ENCODE measurements at places on chromosomes 12 and 14.

DNA sequence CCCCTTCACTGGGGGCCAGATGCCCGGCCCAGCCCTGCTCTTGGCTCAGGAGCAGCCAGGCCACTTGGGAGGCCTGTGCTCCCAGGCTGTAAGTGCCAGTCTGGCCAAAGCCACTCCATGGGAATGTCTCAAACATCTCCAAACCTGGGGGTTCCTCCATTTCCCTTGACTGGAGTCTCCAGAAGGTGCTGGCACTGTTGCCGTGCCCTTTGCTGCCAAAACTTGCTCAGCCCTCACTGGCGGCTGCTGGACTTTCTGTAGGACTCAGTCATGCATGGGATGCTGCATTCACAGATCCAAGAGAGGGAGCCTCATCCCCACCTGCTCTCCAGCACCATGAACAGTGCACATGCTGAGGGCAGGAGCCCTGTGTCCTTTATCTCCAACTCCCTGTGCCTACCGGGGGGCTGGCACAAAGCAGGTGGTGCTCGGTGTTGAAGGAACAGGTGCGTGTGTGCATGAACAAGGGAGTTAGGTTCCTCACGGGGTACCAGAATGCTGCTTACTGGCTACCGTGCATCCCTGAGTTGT is 9.6 kb upstream of the OTUB2 start:
- no peak for DNase-seq

DNA sequence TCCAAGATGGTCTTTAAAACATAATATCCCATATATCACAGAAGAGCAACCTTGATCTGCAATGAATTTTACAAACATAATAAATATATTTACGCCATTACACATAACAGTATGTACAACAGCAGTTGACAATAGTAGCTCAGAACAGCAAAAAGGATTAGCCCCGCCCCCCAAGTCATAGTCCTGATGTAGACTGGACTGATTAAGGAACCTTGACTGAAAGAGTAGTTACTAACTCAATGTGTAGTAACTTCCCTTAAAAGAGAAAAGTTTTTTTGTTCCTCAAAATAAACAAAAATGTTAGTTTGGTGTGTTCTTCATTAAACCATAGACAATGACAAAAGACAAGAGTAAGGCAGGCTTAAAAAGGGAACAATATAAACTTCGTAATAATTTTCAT is 44.5 kb downstream of the GTF2A1 start:
- DNase-seq, result no peak

- no peak for DNase-seq
Measured at GRCh38 chr14:57390806-57391516, 575 bp downstream of the NAA30 start.

DNA sequence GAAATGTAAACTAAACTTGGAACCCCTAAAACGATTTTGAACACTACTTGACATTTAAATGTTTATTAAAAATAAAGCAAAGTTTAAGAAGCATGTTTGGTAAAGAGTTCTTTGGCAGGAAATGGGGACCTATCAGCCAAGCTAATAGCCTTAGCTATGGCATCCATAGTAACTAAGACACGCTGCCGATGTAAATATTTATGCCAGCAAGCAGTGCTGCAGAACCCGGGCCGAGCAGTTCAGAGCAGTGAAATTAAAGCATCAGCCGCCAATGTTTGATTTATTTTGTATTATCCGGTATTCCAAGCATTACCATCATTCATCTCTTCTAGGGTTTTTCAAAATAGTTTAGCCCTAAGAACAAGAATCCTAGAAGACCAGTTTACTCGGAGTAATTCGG is 61.6 kb downstream of the PPP2R5C start:
- no peak for DNase-seq

DNA sequence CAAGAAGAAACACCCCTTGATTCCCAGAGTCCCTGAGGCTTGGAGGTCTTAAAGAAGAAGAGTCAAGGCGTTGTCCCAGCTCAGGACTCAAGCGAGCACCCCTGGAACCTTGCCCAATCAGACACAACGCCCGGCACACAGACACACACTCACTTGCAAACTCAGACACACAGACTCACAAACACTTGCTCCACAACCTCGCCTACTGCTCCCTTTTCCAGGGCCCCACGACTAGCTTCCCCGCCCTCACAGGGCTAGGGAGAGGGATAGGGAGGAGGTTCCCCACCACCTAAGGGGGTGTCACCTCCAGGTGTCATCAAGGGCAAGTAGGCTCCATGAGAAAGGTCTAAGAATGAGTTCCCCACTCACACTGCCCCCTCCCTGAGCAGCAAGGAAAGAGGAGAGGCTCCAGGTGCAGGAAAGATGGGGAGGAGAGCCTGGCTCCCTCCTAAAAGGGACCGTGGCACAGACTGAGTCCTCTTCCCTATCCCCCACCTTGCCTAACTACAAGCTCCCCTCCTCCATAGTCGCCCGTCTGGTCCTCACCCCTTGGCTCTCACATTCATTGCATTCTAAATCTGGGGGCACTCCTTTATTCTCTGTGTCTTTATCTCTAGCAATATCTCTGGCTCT is 717 bp downstream of the WNT10B start:
- DNase-seq, result no peak

DNA sequence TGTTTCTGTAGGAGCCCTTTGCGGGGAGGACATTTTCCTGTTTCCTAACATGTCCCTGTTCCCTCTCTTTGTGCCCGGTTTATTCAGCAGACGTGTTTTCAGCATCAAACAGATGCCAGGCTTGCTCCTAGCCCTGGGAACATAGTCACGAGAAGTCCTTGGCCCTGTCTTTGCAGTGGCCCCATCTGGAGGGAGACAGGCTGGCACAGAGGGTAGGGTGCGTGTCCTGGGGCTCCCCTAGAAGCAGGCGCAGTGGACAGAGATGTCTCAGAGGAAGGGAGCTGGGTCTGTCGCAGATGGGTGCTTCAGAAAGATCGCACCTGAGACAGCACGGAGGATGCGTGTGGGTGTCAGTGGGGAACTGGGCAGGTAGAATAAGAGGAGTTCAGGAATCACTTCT is 75.0 kb upstream of the DYNC1H1 start:
- no peak for DNase-seq

DNA sequence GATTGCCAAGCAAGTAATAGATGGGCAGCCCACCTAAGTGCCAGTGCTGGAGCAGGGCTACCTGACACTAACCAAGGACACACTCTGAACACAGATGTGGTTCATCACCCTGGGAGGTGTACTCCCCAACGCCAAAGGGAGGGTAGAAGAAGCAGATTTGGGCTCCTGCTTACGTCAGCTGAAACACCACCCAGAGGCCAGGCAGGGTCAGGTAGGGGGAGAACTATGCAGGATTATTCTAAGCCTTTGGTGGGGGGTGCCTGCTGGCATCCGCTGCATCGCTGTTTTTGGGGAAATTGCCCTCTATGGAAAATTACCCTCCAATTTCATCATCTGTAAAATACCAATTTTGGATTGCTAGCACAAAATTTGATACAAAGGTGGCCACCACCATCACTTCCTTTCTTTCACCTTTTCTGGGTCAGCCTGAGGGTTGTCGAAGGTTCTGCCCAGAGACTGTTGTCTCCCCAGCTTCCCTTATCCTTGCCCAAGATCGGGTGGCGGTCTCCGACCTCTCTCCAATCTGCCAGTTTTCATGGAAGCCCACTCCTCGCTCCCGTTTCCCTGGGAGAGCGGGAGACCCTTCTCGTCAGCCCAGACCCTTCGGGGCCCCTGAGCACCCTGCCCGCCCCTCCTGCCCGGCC is 535 bp downstream of the BIN2 start:
- DNase-seq, result no peak

DNA sequence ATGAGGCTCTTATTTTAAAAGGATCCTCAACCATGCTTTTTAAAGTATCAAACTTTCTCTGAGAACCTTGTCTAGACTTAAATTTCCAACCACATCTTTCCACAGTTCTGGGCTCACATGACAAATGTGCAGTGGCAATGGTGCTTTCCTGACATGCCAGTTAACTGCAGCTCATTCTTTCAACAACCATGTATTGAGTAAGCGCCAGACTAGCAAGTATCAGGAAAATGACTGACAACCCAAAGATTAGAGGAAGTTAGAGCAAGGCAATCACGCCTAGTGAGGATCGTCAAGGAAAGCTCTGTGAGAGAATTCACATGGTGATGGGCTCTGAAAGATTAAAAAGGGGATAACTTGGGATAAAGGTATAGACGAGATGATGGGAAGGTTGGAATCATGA is 35.8 kb downstream of the FLVCR2 start:
- no peak for DNase-seq

GRCh38 chr12:50197297-50197727 is 30.1 kb upstream of the CERS5 start:
- no peak for DNase-seq

DNA sequence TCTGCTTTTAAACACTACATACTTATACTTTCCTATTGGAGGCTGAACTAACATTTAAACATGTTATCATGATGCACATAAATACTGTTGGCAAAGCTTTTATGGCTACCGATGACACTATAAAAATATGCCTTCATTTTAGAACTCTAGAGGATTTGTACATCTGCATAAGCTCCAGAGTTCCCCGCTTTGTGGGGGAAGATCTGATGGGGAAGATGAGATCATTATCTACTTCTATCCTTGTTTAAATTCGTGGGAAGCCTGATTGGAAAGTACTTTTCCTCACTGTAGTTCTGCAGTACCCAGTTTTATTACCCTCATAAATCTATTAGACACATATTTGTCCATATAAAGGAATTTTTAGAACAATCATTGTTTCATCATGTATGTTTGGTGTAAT is 299.6 kb upstream of the ATP2B1 start:
- DNase-seq, result no peak

- no peak for DNase-seq
Measured at GRCh38 chr12:122747224-122748135, 5.1 kb upstream of the DENR start.

- no peak for DNase-seq
Measured at GRCh38 chr14:64465191-64465822, at the start of gene AKAP5. Gene AKAP5 (plus strand): TSS chr14:64465499. CDS start chr14:64468395, 2,896 bp downstream.

- no peak for DNase-seq
Measured at GRCh38 chr14:36905272-36905888, 243.7 kb downstream of the PAX9 start.

DNA sequence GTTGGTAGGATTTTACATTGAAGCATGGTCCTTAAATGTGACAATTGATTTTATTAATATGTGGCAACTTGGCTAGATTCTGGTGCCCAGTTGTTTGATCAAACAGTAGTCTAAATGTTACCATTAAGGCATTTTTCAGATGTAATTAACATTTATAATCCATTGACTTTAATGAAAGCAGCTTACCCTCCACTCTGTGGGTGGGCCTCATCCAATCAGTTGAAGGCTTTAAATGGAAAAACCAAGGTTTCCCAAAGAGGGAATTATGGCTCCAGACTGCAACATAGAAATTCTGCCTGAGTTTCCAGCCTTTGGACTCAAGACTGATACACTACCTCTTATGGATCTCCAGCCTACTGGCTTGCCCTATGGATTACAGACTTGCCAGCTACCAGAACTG is 1153.2 kb downstream of the BCL11B start:
- DNase-seq, result no peak

GRCh38 chr12:48182631-48183030 is 813 bp upstream of the CCDC184 start:
- no peak for DNase-seq

DNA sequence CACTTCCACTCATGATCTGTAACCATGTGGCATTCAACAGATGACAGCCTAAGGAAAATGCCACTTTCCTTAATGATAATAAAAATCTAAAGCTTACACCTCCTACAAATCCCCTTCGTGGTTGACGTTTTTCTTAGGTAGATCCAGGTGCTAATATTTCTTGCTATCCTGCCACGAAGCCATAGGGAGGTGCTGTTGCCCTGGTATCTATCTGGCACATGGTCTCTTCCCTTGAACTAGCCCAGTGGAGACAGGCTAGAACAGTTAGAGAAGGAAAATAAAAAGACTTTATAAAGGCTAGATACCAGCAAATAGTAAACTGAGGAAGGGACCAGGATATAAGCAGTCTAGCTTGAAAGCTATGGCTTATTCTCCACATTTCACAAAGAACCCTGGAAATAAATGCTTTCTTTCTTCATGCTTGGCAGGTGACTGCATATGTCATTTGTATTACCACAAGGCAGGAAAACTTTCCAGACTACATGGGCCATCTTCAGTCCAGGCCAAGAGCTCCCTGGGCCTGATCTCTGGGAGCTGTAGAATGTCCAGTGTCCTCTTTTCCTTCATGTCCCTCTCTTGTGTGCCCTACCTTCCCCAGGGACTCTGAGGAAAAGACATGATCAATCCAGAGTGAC is 15.3 kb downstream of the SPIC start:
- DNase-seq, result no peak

GRCh38 chr12:27151479-27151878 is 69.1 kb upstream of the C12orf71 start:
- DNase-seq, result no peak

DNA sequence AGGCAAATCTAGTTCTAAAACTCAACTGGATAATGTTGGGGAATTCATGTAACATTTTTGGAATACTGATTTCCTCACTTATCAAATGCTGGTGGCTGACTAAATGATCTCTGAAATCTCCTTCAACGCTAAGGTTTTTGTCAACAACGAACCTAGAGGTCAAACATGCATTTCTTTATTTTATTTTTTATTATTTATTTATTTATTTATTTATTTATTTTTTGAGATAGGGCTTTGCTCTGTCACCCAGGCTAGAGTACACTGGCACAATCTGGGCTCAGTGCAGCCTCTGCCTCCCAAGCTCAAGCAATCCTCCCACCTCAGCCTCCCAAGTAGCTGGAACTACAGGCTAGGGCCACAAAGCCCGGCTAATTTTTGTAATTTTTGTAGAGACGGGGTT is 64.5 kb downstream of the DUSP16 start:
- no peak for DNase-seq

GRCh38 chr12:47903927-47904712 is 674 bp downstream of the VDR start:
- DNase-seq, result peak; percentile 51

GRCh38 chr12:111438481-111438880 is 32.8 kb downstream of the SH2B3 start:
- DNase-seq, result no peak

DNA sequence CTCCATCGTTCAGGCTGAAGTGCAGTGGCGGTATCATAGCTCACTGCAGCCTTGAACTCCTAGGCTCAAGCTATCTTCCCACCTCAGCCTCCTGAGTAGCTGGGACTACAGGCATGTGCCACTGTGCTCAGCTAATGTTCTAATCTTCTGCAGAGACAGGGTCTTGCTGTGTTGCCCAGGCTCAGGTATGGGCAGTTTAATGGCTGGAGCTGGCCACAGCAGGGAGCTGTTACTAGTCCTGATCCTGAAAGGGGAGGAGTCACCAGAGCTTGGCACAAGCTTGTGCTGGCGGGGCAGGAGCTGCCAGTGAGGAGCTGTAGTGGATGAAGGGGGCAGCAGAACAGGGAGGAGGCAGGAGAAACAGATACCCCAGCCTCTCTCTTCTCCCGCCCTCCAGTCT is 10.6 kb downstream of the TMEM120B start:
- DNase-seq, result no peak

GRCh38 chr12:66956300-66956699 is 277.4 kb upstream of the GRIP1 start:
- no peak for DNase-seq
